Progenitor cell of endocrine pancreas (in vitro differentiated cells): ENCODE measurements at places on chromosomes 7 and 10.

DNA sequence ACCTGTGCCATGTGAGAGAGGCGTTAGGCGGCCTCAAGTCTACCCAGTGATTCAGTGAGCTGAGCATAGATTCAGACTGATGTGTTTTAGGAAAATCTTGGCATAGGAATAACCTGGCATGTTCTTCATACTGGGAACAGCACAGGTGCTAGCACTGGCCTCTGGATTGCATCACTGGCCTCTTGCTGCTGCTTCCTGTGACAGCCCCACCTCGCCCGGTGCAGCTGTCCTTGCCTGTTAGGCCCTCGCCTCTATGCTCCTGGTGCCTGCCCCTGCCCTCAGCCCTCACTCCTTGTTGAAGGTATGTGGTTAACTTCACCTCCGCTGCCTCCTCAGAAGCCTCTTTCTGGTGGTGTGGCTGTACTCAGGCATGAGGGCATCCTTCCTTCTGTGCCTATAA, 46.2 kb downstream of the BLNK start:
- DNase-seq: no peak

DNA sequence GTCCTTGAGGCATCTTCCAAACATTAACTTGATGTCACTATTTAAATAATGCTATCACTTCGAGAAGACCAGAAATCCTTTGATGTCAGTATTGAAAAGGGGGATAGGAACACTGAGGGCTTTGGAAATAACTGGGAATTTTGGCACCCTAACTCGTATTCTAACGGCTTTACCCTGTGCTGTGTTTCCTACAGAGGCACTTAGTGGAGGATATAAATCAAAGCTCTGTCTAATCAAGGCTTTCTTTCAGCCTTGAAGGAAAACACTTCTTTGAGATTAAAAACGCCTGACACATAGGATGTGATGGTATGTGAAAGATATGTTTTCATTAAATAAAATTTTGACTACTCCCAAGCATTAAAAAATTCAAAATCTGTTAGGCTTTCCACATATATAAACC, 62.3 kb downstream of the CREB5 start:
- DNase-seq: no peak

GRCh38 chr10:79052291-79053080, 16.3 kb upstream of the ZMIZ1 start:
- peak; percentile 43 for DNase-seq

DNA sequence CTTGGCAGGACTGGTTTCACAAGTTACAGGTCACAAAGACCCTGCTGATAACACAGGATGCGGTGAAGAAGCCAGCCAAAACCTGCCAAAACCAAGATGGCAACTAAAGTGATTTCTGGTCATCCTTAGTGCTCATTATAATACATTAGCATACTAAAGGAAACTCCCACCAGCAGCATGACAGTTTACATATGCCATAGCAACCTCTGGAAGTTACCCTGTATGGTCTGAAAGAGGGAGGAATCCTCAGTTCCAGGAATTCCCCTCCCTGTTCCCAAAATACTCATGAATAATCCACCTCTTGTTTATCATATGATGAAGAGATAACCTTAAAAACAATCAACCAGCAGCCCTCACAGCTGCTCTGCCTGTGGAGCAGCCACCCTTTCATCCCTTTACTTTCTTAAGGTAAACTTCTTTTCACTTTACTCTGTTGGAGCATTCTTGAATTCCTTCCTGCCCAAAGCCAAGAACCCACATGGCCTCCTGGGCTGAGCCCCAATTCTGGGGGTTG, 21.9 kb downstream of the DPY19L1 start:
- DNase-seq: no peak

- no peak for DNase-seq
These were observed 147.5 kb downstream of the PTN start for GRCh38 chr7:137195996-137196395.

DNA sequence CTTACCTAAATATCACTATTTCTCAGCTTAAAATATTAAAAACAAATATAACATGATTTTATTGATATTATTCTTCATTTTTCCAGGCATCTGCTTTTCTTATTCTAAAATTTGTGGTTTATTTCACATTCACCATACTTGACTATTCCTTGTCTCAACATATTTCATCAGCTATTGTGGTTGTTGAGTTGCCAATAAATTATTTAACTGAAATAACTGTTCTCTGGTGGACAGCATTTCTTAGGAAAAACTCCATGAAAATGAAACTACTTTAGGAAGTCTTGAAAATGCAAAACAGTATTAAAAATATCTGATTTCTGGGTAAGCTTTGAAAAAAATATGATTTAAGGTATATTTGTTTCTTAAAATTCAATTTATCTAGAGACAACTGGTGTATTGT, 122.9 kb upstream of the SEMA3A start:
- no peak for DNase-seq
